Spinal cord (tissue), 10 donors: ENCODE measurements at places on chromosomes 3 and 15.

DNA sequence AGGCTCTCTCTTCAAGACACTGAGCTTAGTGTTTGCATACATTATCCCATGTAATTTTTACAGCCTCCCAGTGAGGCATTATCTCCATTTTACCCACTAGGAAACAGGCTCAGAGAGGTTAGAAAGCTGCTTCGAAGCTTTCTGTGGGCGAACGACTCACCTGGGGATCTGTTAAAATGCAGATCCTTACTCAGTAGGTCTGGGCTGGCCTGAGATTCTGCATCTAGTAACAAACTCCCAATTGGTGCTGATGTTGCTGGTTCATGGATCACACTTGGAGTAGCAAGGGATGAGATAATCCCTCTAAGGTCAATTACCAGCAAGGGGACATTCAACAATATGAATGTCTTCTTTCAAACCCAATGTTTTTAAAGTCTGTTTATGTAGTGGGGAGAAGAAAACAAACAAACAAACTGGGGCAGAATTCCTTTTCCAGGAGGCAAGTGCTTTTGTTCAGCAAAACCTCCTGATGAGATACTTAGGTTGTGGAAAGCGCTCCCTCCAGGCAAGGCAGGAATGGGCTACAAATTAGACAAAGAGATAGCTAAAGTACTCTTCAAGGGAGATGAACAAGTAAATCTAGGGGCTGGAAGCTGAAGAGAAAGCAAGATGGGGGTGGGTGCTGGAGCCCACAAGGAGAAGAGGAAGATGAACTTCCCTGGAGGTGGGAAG lies 311.9 kb downstream of the SHQ1 start:
- peak; percentile 53 for DNase-seq

DNA sequence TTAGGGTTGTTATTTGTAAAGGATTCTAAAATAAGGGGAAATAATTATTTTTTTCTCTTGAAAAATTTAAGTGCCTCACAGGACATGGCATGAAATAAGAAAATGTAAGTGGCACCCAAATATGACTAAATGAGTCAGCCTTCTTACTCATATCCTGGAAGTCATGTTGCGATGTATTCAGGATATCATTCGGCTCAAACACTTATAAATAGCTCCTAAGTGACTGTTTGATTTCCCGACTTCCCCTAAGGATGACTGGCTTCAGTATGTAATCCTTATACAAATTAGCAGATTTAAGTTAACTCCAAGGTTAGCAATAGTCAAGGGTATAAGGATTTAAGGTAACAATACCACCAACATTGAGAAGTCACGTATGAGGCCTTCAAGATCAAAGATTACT lies 57.3 kb upstream of the OSTN start:
- DNase-seq, result no peak

GRCh38 chr3:172321035-172321434 lies 127.2 kb downstream of the GHSR start:
- no peak for DNase-seq

- DNase-seq, result peak; percentile 73
These were observed 25.7 kb downstream of the TMOD2 start for GRCh38 chr15:51776952-51777569.

DNA sequence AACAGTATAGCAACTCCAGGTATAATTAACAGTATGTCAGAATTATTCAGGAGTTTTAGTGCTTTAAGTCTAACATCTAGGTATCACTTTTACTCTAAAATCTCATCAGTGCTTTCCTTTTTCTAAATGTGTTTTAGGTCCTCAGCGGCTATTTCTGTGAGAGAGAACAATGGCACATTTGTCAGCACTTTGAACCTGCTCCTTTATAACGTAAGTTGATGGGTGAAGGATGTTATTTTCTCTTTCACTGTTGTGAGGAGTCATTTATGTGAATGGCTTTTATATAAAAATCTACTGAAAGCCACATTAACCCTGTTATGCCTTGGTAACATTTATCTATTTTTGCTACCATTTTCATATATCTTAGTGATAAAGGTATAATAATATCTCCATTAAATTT lies 22.8 kb downstream of the ZPLD1 start:
- DNase-seq, result no peak

DNA sequence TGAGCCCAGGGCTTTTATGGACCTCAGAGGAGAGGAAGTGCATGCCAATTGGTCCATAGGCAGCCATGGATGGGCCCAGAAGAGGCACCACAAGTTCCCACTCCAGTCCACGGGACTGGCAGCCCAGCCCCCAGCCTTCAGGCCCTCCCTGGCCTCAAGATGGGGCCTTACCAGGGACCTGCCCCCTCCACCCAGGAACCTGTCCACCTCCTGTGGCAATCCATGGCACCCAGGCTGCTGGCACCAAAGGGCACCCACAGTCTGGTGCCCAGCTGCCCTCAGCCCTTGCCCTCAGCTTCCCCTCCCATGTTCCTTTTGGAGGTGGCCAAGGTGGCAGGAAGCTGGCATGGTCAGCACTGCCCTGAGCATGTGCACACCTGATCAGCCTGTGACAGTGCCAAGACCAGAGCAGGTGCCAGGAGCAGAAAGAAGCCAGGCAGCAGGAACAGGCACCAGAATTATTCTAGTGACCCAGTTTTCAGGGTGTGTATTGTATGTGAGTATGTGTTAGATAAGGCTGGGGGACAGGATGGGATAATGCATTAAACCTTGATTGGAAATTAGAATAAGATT lies 415.0 kb downstream of the NTRK3 start:
- DNase-seq, result no peak

DNA sequence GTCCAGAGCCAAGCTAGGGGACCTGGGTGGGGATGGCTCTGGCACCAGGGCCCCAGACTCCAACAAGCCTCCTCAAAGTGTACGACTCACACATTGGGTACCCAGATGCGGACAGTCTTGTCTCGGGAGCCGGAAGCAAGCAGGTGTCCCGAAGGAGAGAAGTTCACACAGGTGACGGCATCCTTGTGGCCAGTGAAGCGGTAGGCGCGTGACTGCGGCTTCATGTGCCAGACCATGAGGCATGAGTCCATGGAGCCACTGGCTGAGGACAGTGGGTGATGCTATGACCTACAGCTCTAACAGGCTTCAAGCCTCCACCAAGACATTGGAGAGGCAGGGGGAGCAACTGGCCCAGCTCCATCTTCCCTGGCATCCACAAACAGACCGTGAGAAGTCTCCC lies 4.5 kb downstream of the POC1A start:
- no peak for DNase-seq

DNA sequence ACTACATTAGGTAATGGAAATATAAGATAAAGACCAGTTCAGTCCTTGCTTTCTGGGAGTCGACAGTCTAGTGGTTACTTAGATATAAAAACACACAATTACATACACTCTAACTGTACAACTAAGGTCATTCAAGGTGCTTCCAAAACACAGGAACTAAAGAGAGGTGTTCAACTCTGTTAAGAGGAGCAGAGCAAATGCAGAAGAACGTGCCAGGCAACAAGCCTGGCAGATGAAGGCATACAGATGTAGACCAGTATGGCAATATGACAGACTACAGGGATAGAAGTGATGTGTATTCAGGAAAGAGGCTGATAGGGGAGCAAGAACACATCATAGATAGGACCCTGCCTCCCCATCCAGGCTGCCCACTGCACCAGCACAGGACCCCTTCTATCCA lies 78.3 kb downstream of the CBLB start:
- DNase-seq, result no peak

DNA sequence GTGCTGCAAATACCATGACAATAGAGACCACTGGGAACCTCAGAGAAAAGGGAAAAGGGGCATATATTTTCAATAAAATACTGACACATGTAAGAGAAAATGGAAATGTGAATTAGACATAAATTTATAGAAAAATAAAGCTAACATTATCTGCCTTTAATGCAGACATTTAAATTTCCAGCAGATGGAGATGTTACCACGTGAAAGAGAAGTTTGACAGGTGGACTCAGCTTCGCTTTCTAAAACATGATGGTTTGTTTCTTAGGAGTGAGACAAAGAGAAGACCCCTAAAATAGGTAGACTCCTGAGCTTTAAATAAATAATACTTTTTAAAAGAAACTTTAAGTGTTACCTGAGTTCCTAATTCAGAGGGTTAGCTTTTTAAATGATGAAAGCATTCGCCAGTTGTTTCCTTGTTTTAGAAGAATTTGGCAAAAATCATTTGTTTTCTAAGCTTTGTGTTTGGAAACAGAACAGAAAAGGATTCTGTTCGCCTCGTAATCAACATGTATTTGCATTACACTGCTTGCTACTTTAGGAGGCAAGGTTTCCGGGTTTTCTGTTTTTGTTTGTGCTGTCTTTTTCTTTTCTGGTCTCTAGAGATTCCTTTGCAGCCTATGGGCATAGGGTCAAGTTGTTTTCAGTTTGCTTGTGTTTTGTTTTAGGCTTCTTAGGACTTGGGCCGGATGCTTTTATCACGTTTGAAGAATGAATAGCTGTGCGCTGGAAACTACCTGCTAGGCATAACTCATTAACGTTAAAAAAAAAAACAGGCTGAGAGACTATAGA lies 271.4 kb downstream of the THSD4 start:
- no peak for DNase-seq

DNA sequence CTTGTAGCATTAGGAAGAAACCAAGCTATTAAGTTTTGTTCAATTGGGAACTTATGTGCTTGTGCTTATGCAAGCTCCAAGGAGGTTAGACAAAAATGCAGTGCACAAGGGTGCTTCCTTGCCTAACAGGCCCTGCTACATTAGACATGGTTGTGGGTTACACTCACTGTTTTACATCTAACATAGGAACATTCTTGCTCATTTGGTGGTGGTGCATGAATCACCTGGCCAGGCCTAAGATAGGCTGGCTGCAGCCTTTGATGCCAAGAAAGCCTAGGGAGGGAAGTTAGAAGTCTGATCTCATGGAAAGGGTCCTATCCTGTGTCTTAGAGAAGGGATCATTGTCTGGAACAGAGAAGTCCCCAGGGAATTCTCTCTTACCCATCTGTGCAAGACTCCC lies 43.5 kb downstream of the CA12 start:
- DNase-seq, result no peak

DNA sequence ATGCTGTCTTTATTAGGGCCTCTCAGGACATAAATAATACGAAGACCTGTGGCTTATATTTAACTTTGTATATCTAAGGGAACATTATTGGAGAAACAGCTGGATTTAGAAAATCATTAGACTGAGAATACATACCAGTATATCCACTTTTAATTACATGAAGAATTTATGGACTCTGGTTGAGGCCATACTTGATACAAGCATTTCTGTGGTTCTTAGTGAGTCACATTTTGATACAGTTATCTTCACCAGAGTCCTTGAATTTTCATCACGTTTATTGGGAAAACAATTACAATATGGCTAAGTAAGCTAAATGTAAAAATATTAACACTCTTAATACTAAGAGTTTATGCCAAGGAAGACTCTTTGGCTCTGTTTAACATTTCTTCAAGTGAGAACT lies 9.9 kb downstream of the KIF23 start:
- no peak for DNase-seq
